Activated CD8-positive, alpha-beta memory T cell treated with anti-CD3 and anti-CD28 coated beads, Interleukin-2, amount 10 ng/mL, durations not matched to agents 7 days and 5 days (primary cell): ENCODE measurements at places on chromosomes 16 and 17. TPM values are rescaled to one million over a fixed set of nuclear protein-coding genes. Genes with fewer than 3 reads are reported as not detected.

DNA sequence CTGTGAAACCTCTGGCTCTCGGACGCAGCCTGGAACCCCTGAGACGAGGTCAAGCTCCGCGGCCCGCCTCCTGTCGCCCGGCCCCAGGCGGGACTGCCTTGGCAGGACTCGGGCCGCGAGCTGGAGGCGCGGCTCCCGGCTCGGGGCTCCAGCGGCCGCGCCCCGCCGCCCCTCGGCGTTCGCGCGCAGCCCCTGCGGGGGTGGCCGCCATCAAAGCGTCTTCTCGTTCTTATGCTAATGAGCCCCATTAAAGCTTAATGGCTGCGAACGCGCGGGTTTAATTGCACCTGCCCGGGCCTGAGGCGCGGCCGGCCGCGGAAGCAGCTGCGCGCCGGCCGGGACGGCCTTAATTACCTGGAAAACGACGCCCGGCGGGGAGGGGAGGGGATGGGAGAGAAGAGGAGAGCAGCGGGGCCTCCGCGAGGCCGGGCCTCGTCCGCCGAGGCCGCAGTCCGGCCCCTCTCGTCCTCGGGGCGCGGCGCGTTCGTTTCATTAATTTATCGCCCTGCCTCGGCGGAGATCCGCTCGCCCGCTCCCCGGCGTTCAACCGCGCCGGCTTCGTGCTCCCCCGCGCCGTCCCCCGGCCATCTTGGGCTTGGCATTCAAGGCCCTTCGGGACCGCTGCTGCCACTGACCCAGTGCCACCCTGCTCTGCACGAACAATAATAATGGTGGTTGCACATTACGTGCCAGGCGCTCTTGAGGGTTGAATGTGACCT, 19.2 kb downstream of the RAI1 start:
- no peak for DNase-seq

Gene ASIC2
- total RNA-seq = not detected

Gene TOX3
- total RNA-seq = not detected

DNA sequence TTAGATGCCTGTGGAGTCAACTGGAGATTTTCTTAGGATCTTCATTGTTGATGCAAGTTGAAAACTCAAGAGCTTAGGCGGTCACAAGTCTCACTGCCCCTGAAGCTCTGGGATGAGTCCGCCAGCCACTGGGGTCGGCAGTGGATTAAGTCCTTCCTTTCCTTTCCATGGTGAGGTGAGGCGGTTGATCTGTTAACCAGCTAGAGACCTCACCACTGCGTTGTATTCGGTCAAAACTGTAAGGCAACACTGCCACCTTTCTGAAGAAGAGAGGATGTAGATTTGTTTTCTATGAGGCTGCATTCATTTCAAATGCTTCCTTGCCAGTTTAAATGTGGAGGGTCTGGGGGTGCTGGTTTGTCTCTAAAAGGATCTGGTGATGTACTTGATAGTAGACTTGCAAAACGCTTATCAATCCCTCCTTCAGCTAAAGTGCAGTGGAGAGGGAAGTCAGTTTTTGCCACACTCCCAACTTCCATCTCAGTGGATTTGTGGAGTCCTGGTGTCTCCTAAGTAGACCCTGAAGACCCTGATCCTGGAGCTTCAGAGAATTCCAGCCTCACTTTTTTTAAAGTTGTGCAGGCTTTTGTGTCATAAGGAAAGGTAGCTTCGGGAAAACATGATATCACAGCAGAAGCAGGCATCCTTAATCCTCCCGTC, 1.7 kb downstream of the MYOCD start:
- DNase-seq = no peak

GRCh38 chr17:69516911-69517310, 102.4 kb downstream of the MAP2K6 start:
- no peak for DNase-seq

DNA sequence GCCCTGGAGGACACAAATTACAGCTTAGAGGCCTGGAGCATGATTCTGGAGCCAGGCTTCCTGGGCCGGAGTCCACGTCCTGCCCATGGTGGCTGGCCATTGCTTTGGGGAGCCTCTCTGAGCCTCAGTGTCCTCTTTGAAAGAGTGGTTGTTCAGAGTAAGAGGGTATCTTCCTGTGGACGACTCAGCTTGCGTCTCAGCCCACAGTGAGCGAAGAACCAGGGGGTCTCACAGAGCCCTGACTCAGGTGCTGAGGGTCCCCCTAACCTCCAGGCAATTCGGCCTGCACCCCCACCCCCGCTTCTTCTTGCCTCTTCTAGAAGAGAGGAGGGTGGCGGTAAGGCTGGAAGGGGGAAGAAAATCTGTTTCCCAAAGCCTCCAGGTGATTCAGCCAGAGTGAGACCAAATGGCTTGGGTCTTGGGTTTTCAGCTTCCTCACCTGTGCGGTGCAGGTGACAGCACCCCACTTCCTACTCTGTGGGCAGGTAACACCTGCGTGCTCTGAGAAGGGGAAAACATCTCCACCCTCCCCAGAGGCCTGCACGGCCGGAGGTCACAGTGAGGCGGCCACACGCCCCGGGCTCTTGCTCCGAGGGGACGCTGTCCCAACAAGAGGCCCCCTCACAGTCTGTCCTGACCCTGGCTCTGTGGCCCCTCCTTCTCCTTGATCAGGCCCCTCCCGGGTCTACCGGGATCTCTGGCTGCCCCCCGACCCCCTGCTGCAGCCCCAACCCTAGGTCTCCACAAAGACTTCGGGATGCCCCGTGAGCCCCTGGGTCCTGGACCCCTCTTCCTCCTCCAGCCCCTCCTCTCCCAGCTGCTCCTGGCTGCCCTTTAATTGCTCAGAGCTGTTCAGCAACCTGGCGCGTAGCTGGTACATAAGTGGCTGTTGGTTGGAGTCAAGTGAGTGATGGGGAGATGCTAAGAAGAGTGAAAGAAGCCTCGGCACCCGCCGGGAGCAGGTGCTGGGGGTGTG, 119.2 kb downstream of the METRNL start:
- no peak for DNase-seq

Gene KRTAP9-8
- total RNA-seq = not detected

Gene SBK1
- total RNA-seq = 3.2 TPM

- no peak for DNase-seq
These were observed 51.9 kb upstream of the ADORA2B start for GRCh38 chr17:15892731-15893657.

- DNase-seq = no peak
These were observed 11.3 kb downstream of the WWP2 start for GRCh38 chr16:69773260-69773947.

GRCh38 chr16:82699711-82700495, 73.1 kb downstream of the CDH13 start:
- no peak for DNase-seq

Gene EME1
- 40.8 TPM for total RNA-seq

Gene HYDIN
- total RNA-seq = not detected

DNA sequence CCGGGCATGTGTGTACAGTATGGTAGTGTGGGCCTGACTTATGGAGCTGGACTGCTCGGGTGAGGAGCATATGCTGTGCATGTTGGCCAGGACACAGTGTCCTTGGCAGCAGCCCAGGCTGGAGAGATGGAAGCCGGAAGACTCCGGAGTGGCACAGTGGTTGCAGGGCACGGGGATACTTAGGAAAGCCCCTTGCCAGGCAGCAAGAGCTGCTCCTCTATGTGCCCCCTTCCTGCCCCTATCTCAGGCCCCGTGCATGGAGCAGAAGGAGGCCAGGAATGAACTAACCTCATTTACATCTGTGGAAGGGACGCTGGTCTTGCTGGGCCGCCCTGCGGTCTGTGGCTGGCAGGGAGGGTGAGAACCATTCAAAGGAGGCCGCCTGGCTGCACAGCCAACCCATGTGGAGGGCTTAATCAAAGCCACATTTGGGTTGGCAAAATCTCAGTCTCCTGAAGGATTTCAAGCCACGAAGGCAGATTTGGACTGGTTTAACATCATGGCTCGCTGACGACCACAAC, 32.2 kb upstream of the RCVRN start:
- DNase-seq = no peak

Gene FAM83G
- total RNA-seq = 4.7 TPM

DNA sequence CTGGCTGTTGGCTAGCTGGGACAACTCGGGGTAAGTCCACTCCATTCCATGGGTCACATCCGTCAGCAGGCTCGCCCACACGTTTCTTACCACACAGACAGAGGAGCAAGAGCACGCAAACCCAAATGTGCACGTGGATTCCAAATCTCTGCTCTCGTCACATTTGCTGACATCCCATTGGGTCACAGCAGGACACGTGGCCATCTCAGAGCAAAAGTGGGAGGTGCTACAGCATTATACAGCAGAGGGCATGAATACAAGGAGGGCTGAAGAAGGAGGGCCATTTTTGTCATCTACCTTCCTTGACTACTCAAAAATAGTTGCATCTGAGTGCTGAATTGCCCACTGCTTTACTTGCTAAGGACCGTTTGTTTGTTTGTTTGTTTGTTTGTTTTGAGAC, 84.7 kb downstream of the RBBP6 start:
- DNase-seq = no peak

DNA sequence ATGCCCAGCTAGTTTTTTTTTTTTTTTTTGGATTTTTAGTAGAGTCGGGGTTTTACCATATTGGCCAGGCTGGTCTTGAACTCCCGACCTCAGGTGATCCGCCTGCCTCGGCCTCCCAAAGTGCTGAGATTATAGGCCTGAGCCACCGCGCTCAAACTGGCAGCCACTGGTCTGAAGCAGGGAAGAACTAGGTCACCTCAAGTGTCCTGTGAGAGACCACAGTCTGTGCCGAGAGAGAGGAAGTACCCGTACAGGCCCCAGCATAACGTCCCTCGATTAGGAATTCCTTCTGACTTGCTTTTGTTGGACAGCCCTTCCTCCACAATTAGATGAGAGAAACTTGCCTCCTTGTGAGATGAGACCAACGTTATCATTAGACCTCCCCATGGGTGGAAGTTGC, 13.7 kb upstream of the CD300E start:
- no peak for DNase-seq

Gene CHRNE
- 0.40 TPM for total RNA-seq

GRCh38 chr17:37888881-37889280, 35.3 kb upstream of the TBC1D3K start:
- no peak for DNase-seq
